Mesothelial cell of epicardium (in vitro differentiated cells): ENCODE measurements at places on chromosomes 4 and X. TPM values are rescaled to one million over a fixed set of nuclear protein-coding genes. Genes with fewer than 3 reads are reported as not detected.

DNA sequence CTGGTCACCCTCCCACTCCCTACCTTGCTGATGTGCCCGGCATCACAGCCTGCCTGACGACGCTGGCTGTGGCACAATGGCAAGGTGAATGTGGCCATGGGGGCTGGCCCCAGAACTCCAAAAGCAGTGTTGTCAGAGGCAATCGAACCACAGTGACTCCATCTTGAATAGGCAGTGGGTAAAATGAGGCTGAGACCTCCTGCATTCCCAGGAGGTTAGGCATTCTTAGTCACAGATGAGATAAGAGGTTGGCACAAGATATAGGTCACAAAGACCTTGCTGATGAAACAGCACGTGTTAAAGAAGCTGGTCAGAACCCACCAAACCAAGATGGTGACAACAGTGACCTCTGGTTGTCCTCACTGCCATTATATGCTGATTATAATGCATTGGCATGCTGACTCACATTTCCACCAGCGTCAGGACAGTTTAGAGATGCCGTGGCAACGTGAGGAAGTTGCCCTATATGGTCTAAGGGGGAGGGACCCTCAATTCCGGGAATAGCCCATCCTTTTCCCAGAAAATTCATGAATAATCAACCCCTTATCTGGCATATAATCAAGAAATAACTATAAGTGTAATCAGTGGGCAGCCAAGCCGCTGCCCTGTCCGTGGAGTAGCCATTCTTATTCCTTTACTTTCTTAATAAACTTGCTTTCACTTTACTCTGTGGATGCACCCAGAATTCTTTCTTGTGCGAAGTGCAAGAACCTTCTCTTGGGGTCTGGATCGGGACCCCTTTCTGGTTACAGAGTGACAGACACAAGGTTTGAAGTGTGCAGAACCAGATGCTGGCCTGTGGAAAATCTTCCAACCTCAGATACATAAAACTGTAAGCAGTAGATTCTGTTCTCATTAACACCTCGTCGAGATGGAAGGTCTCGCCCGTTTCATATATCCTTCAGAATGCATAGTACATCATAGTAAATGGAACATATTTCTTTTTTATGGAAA is 26.8 kb upstream of the CLDN24 start:
- DNase-seq = no peak

- no peak for DNase-seq
Measured at GRCh38 chr4:162116095-162116779, 47.6 kb downstream of the FSTL5 start.

DNA sequence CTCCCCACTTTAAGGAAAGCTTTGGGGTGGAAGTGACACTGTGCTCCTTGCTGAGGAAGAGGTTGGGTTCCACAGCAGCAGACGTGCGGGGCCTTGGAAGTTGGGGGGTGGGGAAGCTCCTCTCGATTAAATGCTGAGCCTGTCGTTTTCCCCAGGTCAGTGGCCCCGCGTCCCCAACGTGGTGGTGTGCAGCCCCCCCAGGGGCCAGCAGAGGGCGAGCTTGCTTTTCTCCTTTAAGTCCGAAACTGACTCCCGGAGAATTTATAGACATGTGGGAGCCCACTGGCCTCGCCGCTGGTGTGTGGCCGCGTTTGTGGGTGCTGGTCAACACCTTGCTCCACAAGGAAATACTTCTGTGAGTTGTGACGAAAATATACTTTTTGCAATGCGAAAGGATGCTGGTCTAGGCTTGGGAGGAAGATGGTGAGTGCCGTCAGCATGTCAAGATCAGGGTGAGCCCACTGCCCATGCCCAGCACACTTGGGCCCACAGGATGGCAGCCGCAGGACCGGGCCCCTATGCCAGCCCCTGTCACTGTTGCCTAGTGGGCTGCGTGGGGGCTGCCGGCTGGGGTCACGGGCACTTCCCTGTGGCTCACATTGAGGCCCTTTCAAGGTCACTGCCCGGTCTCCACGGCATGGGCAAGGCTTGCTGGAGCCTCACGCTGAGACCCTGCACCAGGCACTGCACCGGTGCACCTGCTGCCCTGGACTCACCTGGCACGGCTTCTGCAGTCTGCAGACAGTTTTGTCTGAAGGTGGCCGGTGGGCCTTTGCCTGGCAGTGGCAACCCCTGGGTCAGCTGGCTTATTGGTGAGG is 9.4 kb downstream of the UVSSA start:
- peak; percentile 72 for DNase-seq

- DNase-seq = no peak
Measured at GRCh38 chr4:10023806-10024205, 2.5 kb upstream of the SLC2A9 start.

DNA sequence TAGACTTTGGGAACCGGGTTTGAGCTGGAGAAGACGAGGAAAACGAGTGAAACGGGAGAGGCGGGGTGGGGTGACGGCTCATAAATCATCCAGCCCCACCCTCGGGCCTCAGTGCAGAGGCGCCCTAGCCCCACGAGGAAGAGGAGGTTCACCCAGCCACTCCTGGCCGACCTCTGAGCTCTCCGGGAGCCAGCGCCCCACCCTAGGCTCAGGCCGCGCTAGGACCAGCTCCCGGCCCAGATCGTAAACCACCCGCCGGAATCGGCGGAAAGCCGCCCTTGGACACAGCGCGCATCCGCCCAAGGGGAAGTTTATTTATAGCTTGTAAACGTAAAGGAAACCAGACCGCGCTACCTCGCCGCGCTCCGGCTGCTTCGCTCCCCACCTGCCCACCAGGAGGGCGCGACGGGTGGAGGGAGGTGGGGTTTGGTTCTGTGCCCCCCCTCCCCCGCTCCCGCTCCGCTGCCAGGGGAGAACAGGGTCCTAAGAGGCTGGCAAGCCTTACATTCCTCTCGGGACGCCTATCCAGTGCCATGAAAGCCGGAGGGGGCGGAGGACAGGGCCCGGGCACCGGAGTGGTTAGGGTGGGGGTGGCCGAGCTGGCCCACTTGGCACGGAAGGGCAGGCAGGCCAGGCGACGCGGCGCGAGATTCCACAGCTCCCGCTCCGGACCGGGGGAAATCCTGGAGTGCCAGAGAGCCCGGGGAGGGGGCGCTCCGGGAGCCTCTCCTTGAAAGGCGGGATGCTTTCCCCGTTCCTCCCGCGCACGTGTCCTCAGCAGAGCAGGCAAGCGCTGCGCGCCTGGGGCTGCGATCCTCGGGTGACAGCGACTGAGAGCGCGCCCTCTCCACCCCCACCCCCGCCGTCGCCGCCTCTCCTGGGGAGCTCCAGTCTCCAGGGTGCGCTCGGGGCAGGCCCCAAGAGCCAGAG is 84.2 kb downstream of the BCOR start:
- peak; percentile 43 for DNase-seq

DNA sequence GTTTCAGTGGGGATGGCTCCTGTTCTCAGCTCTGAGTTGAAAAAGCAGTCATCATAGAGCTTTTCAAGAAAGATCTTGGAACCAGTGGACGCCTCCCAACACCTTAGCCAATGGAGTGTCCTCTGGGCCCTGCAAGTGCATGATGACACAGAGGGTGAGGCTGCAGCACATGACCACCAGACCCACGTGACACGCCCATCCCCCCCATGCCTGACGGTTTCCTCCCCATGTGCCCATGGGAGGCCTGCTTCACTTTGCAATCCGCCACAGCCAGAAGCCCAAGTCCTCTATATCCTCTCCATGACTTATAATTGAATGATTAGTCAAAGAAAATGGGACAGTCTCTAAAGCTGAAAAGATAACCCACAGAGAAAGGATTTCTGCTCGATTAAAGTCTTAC is 187.0 kb downstream of the AFAP1 start:
- DNase-seq = no peak

DNA sequence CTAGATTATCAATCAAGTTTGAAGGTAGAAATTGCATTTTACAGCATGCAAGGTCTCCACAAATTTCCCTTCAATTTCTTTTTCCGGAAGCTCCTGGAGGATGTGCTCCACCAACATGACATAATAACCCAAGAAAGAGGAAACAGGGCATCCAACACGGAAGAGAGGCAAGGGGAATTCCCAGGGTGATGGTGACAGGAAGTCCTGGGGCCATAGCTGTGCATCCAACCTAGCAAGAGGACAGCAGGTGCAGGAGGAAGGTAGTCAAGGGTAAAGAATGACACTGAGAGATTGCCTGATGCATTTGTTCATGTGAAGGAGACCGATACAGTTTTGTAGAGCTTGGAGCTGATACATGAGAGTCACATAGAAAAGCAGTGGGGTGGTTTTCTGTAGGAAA is 115.7 kb upstream of the LSM6 start:
- no peak for DNase-seq

DNA sequence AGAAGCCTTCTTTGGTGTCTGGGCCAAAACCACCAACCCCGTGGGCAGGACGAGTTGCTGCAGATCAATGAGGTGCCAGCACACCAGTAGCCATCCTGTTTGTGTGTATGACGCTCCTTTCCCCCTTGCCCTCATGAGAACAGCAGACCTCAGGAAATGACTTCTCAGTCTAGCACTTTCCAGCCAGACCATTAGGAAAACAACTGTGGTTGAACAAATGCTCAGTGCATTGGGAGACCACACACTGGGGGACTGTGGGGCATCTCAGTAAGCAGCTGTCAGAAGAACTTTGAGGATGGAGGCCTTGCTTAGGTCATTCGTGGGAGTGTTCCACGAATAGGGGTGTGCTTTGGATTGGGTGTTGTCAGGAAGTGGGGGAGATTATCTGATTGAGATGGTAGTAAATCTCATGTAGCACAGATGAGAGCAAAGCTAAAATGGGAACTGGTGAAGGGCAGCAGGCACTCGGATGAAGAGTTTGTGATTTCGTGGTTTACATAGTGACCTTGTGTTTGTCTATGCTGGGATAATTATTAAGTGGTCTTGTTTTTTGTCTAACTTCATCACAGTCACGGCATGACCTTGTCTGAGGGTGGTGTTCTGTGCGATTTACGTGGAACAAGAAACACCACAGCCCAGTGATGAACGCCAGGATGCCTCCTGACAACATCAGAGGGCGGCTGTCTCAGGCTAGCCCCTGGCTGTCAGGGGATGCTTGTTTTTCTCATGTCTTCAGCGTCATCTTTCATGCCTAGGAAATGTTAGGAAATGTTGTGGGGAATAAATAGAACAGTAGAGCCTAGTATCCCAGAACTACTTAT is 70.1 kb downstream of the USP46 start:
- no peak for DNase-seq

DNA sequence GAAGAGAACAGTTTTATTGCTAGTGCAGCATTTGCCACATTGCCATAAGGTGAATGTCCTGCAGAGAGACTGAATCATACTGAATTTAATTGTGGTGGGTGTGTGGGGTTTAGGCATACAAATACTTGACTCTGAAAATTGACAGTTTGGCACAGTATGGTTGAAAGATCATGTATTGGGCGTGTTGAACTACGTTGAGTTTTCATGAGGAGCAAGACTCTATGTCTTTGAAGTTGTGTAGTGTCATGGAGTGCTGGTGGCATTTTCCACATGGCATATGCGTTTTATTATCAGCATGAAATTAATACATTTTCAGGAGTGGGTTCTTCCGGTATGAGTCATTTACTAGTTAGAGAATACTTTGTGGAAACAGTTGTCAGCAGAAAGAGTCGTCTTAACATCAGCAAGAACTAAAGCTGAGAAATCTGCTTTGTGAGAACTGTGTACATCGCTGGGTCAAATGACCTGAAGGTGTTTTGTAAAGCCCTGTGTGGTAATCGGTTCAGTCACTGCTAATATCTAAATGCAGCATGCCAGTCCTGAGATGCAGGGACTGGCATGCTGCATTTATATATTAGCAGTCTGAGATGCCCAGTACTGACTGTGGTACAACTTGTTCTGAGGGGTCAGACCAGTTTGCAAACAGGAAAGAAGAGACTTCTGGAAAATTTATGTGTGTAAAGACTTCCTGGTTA is 50.3 kb downstream of the ARHGAP10 start:
- no peak for DNase-seq

DNA sequence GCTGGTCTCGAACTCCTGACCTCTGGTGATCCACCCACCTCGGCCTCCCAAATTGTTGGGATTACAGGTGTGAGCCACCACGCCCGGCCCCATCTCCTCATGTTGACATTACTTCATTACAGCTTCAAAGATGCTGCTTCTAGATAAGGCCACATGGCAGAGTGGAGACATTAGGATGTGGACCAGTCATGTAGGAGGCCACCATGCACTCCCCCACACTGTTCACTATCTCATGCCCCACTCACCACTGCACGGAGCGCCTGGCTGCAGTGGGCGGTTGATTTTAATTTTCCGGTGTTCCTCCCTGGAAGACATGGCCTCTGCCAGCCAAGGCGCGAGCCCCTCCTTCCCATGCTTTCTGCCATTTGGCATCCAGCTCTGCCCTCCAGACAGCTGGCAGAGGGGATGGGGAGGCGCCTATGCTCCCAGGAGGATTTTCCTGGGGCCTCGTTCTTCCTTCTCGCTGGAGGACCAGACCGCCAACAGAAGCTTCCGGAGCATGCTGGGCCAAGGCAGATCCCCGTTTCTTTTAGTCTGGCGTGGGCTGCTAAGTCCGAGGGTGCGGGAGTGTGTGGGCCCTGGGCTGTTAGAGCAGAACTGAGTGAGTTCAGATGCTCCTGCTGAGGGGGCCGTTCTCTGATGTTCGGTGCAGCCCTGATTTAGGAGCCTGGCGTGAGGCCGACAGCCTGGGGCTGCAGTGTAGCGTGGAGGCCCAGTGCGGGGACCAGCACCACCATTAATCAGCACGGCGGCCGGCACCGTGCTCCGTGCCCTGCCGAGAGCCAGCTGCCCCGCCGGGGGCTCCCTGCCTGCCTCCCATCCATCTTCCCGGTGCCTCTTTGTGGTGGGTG is 93.1 kb downstream of the SORCS2 start:
- no peak for DNase-seq

- DNase-seq = no peak
Measured at GRCh38 chr4:128527946-128528576, 240.4 kb upstream of the PGRMC2 start.

DNA sequence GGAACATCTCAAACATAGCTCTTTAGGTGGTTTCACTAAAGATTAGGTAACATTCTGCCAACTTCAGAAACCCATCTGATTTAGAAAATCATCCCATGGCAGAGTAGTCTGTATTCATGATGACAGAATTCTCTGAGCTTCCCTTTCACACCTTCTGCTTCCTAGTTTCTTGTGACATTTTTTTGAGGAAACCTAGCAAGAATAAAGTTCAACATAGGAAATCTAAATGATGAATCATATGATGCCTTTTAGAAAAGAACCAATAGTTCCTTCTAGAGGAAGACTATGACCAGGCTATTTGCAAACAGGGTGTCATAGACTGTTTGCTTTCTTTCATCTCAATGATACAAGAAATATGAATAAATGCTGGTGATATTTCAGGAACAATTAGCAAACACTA is 49.8 kb upstream of the CAMK2D start:
- no peak for DNase-seq

- DNase-seq = peak; percentile 53
Measured at GRCh38 chr4:7295911-7296660, 103.7 kb downstream of the SORCS2 start.

Gene NIPAL1
- 12.1 to 13.4 TPM (median 13.3 TPM) in 3 replicates for total RNA-seq

Gene SOWAHD
- total RNA-seq = 0.38 TPM in 2 of 3 replicates, not detected in the other

Gene LPAR4
- total RNA-seq = 2.0 to 3.1 TPM (median 2.6 TPM) in 3 replicates

Gene CT45A3
- total RNA-seq = not detected in 3 replicates

Gene F8A2
- total RNA-seq = not detected in 3 replicates

Gene PLRG1
- total RNA-seq = 81.7 to 88.6 TPM (median 88.3 TPM) in 3 replicates

Gene IL13RA2
- 0.73 to 0.79 TPM (median 0.74 TPM) in 3 replicates for total RNA-seq
